ENCODE measurements at places on chromosomes 16 and 17.
A peak's percentile ranks its signal among the peaks of the same experiment; 100 is the strongest.

DNA sequence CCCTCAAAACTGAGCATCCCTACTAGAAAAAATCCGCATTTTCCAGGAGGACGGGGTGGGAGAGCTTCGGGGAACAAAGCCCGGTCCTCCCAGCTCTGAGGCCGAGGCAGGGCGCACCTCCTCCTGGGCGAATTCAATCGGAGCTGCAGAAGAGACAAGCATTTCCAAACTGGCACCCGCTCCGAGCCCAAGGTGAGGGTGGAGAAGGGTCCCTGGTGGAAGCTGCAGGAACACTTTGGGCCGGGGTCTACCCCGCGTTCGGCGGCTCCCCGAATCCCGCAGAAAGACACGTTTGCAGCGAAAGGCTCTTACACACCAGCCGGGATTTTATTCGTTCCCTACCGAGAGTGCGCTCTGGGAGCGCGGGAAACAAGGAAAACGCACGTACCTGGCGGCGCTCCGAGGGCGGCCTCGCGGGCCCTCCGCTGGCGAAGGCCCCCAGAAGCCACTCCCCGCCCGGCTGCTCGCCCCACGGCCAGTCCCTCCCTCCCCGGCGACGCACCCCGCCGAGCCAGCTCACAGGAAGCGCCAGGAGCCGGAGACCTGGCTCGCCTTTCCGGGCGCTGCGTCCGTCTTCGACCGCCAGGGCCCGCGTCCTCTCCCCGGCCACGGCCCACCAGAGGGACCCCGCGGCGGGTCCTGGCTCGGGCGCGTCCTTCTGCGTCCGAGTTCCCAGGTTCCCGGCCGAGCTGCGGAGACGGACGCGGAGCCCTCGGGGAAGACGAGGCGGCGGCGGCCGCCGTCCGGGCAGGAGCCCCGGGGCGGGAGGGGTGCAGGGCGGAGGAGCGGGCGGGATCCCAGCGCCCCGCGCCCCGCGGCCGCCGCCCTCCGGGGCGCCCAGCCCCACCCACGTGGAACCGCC, 49.8 kb upstream of the BAHCC1 start:
- DNase-seq: peak; percentile 90

DNA sequence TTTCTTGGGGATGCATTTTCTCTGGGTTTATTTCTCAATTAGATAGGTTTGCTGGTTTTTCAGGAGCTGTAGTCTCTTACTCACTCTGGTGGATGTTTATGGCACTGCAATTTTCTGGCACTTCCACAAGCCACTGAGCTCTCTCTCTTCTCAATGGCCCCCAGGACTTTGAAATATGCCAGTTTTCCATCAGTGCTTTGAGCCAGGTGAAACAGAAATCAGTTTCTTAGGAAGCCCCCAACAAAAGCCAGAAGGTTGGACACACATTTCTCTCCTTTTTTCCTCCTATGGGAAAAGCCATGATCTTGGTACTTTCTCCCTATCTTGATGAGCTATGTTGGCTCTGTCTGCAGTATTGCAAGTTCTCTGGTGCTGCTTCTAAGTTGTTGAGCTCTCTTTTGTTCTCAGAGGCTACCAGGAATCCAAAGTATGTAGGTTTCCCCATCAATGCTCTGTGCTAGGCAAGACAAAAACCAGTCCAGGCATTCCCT, 90.7 kb upstream of the SMIM36 start:
- DNase-seq: no peak

- DNase-seq: no peak
Measured at GRCh38 chr17:50174444-50174843, 8.6 kb downstream of the SGCA start.

- no peak for DNase-seq
Measured at GRCh38 chr16:6753553-6753952, 579.1 kb upstream of the RBFOX1 start.

DNA sequence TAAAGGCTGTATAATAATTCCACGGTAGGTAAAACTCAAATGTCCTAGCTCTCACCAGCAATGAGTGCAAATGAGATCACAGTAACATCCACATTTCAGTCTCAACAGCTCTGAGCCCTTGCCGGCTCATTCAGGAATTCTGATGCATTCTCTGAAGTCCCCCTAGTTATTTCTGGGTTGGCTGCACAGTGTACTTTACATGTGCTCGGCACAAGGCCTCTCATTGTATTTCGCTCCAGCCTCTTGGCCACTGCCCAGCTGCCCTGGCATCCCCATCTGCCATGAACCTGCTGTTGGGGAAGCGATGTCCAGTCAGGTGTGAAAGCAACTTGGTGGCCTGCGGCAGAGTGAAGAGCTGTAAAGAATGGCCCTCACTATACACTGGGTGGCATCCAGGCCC, 14.3 kb downstream of the PRCD start:
- DNase-seq: no peak

- no peak for DNase-seq
Measured at GRCh38 chr17:66423056-66423955, 120.9 kb downstream of the PRKCA start.

DNA sequence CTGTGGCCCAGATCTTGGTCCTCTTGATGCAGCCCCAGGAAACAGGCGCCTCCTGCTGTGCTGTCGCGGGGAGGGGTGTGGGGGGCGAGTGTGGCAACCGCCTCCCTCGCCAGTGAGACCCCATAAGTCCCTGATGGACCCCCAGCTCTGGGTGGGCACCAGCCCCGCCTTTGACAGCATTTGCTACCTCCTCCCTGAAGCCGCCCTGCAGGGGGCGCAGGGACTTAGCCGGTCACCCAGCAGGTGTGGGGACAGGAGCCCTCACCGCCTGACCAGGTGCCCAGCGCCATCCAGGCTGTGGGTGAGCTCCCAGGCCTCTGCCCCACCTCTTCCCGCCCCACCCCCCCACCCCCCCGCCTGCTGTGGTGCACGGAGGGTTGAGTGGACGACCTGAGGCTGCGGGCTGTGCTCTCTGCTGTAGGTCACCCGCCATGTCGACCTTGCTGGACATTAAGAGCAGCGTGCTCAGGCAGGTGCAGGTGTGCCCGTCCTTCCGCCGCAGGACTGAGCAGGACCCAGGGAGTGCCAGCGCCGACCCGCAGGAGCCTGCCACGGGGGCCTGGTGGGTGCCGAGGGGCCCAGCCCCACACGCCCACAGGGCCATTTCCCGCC, 4.8 kb downstream of the BAIAP3 start:
- DNase-seq: peak; percentile 69

DNA sequence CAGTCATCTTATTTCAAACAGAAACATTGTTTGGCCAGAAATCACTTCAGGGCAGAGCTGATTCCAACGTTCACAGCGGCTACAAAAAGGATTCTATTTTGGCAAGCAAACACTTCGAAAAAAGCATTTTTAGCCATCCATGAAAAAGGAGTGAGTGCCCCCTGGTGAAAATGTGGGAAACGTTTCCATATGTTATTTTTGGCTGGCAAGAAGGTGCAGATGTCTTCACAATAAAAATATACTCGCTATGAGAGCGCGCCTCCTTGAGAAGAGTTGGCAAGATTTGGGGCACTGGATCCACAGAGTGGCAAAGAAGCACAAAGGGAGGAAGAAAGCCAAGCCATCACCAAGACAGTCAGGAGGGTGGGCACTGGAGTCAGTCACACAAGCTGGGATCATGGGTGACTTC, 191.1 kb downstream of the CHD9NB start:
- no peak for DNase-seq
